ENCODE measurements at places on chromosomes 5 and 9. TPM values are rescaled to one million over a fixed set of nuclear protein-coding genes. Genes with fewer than 3 reads are reported as not detected.

The C5orf52 gene
- total RNA-seq: not detected

The LIFR gene
- total RNA-seq: not detected

The OR1J2 gene
- not detected for total RNA-seq

The RNF14 gene
- 26.5 TPM for total RNA-seq

The PCDHAC2 gene
- total RNA-seq: not detected

The HIGD2A gene
- 109 TPM for total RNA-seq

The KIAA0825 gene
- 2.1 TPM for total RNA-seq

The ENC1 gene
- 1.6 TPM for total RNA-seq

The SLC45A2 gene
- 0.34 TPM for total RNA-seq

The PCDHB15 gene
- total RNA-seq: not detected

The PCDHA4 gene
- total RNA-seq: not detected

The TAF11L5 gene
- not detected for total RNA-seq

The C1QTNF3 gene
- 3.9 TPM for total RNA-seq

The ZNF883 gene
- not detected for total RNA-seq

The OR13F1 gene
- total RNA-seq: not detected

The CCDC171 gene
- 1.1 TPM for total RNA-seq

The CYLC2 gene
- total RNA-seq: not detected

The HTR4 gene
- not detected for total RNA-seq

The FOXD4L6 gene
- not detected for total RNA-seq

The ACTBL2 gene
- not detected for total RNA-seq

The LRRC70 gene
- 0.63 TPM for total RNA-seq

The BHMT2 gene
- total RNA-seq: not detected

The SLC34A3 gene
- not detected for total RNA-seq

The UNC5A gene
- not detected for total RNA-seq

The KIF20A gene
- 33.3 TPM for total RNA-seq

The EDIL3 gene
- total RNA-seq: not detected

The CHD1 gene
- total RNA-seq: 54.5 TPM

The TMEM215 gene
- not detected for total RNA-seq

The FBXL7 gene
- total RNA-seq: not detected

The ACOT12 gene
- not detected for total RNA-seq

The NMUR2 gene
- total RNA-seq: not detected

The SHOC1 gene
- not detected for total RNA-seq

The LHX3 gene
- not detected for total RNA-seq

The SLC4A9 gene
- 0.10 TPM for total RNA-seq

The FOXD4L3 gene
- total RNA-seq: 0.29 TPM

The ECPAS gene
- 81.2 TPM for total RNA-seq

The FGF1 gene
- total RNA-seq: not detected

The PAEP gene
- total RNA-seq: not detected

The RMND5B gene
- total RNA-seq: 20.3 TPM

The CCL27 gene
- not detected for total RNA-seq

The MLANA gene
- not detected for total RNA-seq

The LCN9 gene
- not detected for total RNA-seq

The NCBP1 gene
- 40.5 TPM for total RNA-seq

The ERBIN gene
- total RNA-seq: 57.3 TPM

The ADAMTS13 gene
- 2.5 TPM for total RNA-seq

The SOHLH1 gene
- total RNA-seq: not detected

The FOXD4L4 gene
- 0.20 TPM for total RNA-seq

The ADAMTS2 gene
- total RNA-seq: not detected

The CDH6 gene
- total RNA-seq: not detected

The GARIN3 gene
- not detected for total RNA-seq

The GPRIN1 gene
- 2.6 TPM for total RNA-seq

The LCN1 gene
- not detected for total RNA-seq

The STPG3 gene
- not detected for total RNA-seq

The BRINP1 gene
- not detected for total RNA-seq

The INSL4 gene
- not detected for total RNA-seq

Data from T-helper 1 cell treated with Interleukin-12 subunit alpha and Interleukin-12 subunit beta and Interleukin-4 antibody, amounts not matched to agents 30 ng/mL and 1 ng/mL, for 36 hours (primary cell).